ENCODE measurements at places on chromosomes 3 and 15. TPM values are rescaled to one million over a fixed set of nuclear protein-coding genes. Genes with fewer than 3 reads are reported as not detected.

SPINT1 gene
- total RNA-seq: 3.7 TPM

HGD gene
- 0.50 TPM for total RNA-seq

C2CD4A gene
- total RNA-seq: not detected

RABL3 gene
- 28.8 TPM for total RNA-seq

GTF2E1 gene
- 27.2 TPM for total RNA-seq

AMIGO3 gene
- total RNA-seq: not detected

PRSS50 gene
- total RNA-seq: not detected

ZBTB47 gene
- 0.11 TPM for total RNA-seq

OPA1 gene
- total RNA-seq: 64.5 TPM

TMOD2 gene
- total RNA-seq: 4.2 TPM

SNTN gene
- not detected for total RNA-seq

TM6SF1 gene
- total RNA-seq: 5.1 TPM

THAP10 gene
- total RNA-seq: not detected

P2RY14 gene
- 0.57 TPM for total RNA-seq

ZNF620 gene
- total RNA-seq: 6.9 TPM

TTLL13 gene
- 0.34 TPM for total RNA-seq

ACTL6A gene
- total RNA-seq: 106 TPM

DNAJC13 gene
- 37.5 TPM for total RNA-seq

GPR149 gene
- not detected for total RNA-seq

FBXW12 gene
- not detected for total RNA-seq

DPPA4 gene
- not detected for total RNA-seq

DAZL gene
- total RNA-seq: not detected

C2CD4B gene
- total RNA-seq: 0.09 TPM

SERINC4 gene
- 0.23 TPM for total RNA-seq

CERS3 gene
- 0.45 TPM for total RNA-seq

INSYN1 gene
- total RNA-seq: not detected

FAM107A gene
- total RNA-seq: not detected

CEP19 gene
- 7.6 TPM for total RNA-seq

CIP2A gene
- 57.0 TPM for total RNA-seq

CADM2 gene
- not detected for total RNA-seq

FGD5 gene
- total RNA-seq: not detected

SEMA3B gene
- 0.30 TPM for total RNA-seq

CAPN3 gene
- total RNA-seq: 3.1 TPM

SLC12A8 gene
- 0.18 TPM for total RNA-seq

C3orf22 gene
- not detected for total RNA-seq

GRM2 gene
- 1.4 TPM for total RNA-seq

Measured in T-helper 2 cell treated with Interferon-gamma antibody and Interleukin-4, amounts not matched to agents 100 ng/mL and 5 ng/mL, for 36 hours (primary cell).